ENCODE measurements at places on chromosomes 13 and 19.

DNA sequence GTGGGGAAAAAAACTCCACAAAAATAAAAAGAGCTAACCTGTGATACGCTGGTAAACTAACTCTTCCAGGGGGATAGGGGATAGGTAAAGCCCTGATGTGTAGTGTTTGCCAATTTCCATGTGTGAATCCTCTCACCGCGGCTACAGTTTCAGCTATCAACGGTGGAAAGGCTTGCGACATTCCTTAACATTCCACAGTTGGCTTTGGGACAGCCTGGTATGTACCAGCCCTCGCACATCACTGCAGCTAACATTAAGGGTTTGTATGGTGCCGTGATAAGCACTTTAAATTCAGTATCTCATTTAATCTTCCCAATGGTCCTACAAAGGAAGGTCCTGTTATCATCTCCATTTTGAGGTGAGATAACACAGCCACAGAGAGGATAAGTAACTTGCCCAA, 112.4 kb downstream of the KATNAL1 start:
- peak; percentile 40 for DNase-seq

DNA sequence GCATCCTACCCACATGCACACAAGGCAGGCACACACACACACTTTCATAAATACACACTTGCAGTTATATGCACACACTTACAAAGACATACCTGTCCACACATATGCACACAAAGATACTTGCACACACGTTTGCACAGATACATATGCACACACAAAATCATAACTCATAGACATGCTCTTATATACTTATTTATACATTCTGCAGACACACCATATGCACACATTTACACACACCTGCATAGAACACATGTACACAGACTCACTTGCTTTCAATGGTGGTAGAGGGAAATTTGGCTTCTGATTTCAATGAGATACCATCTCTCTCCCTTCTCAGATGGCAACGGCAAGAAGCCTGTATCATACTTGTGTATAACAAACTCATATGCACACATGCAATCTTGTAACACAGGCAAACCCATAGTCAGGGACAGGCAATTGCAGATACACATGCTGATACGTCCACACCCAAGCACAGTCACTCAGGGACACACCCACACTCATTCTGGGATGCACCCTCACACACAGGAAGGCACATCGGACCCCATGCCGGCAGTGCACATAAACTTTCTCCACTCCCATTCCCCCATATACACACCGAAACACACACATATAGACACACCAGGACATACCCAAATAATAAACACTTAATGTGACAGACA, 24.7 kb downstream of the OLFM2 start:
- DNase-seq, result no peak

DNA sequence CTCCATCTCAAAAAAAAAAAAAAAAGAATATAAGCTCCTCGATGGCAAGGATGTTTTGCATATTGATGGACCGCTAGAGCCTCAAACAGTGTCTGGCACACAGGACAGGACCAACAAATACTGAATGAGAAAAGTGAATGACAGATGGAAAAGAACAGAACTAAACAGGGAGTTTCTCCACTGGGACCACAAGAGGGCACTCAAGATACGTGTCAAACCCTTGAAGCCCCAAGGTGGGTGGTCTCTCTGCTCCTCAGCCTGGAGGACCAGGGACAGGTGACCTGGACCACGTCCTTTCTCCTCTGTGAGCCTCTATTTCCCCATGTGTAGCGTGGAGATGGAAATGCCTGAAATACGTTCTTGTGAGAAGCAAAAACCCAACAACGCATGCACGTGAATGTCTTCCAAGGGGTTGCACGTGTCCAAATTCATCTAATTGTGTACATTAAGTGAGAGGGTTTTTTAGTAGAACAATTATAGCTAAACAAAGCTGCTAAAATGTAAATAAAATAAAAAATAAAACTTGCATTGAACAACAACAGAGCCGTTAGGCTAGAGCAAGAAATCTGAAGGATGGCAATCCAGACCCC, 5.7 kb upstream of the CDC42EP5 start:
- DNase-seq, result peak; percentile 66

DNA sequence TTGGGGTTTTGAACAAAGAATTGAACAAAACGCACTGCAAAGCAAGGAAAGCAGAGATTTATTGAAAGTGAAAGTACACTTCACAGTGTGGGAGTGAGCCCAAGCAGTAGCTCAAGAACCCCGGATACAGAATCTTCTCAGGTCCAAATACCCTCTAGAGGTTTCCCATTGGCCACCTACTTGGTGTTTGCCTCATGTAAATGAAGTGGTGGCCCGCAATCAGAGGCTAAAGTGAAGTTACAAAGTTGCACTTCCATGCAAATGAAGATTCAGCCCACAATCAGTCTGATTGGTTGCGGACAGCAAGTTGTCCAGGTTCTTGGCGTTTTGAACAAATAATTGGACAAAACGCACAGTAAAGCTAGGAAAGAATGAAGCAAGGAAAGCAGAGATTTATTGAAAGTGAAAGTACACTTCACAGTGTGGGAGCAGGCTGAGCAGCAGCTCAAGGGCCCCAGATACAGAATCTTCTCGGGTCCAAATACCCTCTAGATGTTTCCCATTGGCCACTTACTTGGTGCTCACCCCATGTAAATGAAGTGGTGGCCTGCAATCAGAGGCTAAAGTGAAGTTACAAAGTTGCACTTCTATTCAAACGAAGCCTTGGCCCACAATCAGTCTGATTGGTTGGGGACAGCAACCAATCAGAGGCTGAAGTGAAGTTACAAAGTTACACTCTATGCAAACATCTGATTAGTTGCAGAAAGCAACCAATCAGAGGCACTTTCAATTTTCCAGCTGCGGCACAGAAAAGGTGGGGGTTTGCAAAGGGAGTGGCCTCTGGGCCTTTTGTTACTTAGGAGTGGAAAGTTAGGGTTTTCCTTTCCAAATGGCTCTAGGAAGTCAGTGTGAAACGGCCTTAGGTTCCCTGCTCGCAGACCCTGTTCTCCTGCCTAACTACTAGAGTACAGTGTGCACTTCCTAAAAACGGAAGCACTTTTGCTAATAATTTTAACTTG, 4.8 kb upstream of the TM9SF2 start:
- DNase-seq, result peak; percentile 22

DNA sequence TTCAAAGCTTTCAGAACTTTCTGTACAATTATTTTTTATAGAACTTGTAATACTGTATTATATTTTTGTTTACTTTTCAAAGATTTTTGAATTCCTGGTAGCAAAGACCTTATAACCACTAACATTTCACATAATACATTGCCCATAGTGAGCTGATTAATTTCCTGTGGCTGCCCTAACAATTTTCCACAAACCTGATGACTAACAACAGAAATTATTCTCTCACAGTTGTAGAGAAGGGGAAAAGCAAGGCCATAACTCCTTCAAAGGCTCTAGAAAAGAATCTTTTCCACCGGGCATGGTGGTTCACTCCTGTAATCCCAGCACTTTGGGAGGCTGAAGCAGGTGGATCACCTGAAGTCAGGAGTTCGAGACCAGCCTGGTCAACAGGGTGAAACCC, 19.1 kb downstream of the KLF12 start:
- peak; percentile 41 for DNase-seq

- no peak for DNase-seq
These were observed 22.1 kb downstream of the ARID3A start for GRCh38 chr19:947707-948539.

DNA sequence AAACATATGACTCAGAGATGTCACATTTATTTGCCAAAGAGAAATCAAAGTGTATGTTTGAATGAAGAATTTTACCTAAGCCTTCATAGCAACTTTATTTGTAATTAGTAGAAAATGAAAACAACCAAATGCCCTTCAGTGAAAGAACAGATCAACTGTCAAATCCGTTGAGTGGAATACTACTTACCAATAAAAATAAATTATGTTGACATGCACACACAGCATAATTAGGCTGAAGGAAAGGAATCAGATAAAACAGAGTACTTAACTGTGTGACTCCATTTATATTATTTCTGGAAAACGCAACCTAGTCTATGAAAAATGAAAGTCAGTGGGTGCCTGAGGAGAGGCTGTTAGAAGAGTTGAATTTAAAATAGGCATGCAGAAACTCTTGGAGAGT, 1034.6 kb upstream of the PCDH9 start:
- DNase-seq, result no peak

DNA sequence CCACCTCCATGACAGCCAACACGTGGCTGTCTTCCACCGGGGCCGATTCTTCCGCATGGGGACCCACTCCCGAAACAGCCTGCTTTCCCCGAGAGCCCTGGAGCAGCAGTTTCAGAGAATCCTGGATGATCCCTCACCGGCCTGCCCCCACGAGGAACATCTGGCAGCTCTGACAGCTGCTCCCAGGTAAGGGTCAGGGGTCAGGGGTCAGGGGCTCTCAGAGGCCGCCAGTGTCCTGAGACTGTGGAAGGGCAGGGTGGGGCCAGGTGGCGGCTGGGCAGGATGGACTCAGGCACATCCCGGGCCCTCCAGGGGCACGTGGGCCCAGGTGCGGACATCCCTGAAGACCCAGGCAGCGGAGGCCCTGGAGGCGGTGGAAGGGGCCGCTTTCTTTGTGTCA, 15.0 kb downstream of the CPT1C start:
- no peak for DNase-seq

GRCh38 chr19:35757231-35757748, 461 bp upstream of the HSPB6 start:
- peak; percentile 99 for DNase-seq

- DNase-seq, result no peak
These were observed 40.8 kb upstream of the CEACAM21 start for GRCh38 chr19:41535029-41535622.

GRCh38 chr19:38648769-38649304, 1.4 kb downstream of the ACTN4 start:
- DNase-seq, result no peak

- DNase-seq, result no peak
These were observed 6.6 kb upstream of the DACH1 start for GRCh38 chr13:71873418-71874247.

DNA sequence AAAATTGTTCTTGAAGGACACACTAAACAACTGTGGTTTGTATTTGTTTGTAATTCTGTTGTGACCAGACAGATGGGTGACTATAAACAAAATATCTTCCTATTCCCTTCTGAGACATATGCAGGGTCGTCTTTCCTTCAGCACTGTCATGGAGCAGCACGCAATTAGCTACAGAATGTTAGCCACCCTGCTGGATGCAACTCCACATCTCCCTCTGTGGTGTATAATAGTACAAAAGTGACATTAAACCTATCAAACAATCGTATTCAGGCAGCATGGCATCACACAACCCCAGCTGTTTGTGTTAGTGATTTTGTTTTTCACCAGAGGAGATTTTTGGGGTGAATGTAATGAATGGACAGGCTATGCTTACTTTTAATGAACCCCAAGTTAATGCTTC, 146.2 kb downstream of the GPC6 start:
- DNase-seq, result no peak

DNA sequence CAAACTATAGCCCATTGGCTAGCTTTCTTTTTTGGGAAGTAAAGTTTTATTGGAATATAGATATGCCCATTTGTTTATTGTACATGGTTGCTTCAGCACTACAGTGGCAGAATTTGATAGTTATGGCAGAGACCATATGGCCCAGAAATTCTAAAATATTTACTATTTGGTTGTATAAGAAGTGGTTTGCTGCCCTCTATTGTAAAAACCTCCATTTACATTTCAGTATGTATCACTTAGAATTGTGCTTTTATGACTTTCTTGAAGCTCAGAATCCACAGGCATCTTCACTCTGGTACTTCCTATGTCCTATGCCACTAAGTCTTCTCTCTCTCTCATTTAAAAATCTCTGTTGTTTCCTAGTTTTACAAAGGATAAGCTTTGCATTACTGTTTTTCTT, 37.7 kb downstream of the DLEU7 start:
- DNase-seq, result peak; percentile 51

DNA sequence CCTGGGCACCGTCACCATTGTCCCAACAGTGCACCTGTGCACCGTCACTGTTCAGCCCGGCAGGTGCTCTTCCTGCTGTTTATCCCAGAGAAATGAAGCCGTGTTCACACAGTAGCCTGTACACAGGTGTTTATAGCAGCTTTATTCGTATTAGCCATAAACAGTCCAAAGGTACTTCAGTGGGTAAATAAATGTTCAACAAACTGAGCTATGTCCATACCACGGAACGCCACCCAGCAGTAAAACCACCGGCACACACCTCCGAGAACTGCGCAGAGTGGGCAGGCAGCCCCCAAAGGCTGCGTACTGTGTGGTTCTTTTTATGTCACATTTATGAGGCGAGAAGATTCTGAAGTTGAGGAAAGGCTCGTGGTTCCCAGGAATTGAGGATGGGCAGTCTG, 44.9 kb upstream of the DCUN1D2 start:
- no peak for DNase-seq

DNA sequence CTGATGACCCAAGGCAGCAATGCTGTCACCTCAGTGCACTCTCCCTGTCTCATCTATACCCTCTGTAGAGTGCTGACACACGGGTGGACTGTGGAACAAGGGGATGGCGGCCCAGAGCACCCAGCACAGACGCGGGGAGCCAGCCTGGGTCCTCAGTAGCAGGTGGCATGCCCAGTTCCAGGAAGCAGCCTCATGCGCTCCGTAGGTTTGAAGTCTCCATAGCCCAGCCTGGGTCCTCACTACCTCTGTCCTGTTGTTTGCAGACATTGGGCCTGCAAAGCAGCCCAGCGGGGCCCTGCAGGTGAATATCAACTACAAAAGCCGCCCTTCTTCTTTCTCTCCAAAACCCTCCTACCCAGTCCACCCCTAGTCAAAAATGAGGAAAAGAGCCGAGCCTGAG, 5.0 kb upstream of the SLC7A9 start:
- no peak for DNase-seq

DNA sequence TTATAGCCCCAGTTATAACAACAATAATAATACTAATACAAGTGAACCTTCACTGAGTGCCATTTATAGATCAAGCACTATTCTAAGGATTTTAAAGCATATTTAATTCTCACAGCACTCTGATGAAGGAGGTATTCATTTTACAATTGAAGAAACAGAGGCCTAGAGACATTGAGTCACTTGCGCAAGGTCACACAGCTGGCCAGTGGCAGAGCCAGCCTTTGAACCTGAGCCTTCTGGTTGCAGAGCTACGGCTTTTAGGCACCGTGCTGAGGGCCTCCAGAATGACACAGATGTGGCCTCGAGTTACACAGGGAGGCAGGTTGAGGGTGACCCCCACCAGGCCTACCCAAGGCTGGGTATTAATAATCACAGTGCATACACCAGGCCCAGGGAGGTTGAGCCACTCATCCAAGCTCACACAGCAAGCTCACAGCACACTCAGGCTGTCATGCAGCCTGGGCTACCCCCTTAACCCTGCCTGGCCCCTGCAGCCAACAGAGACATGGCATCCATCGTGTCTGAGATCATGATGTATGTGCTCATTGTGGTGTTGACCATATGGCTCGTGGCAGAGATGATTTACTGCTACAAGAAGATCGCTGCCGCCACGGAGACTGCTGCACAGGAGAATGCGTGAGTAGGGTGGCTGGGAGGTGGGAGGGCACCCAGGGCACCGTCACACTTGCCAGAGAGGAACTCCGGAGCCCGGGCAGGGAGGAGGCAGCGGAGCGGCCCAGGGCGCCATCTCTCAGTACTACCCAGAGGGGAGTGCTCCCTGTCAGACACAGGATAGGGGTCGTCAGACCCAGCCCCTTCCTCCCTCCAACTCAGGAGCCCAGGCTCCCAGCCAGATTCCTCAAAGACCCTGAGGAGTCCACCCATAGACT, 2.7 kb upstream of the HPN start:
- no peak for DNase-seq
